ENCODE measurements at places on chromosomes 11 and 22.

DNA sequence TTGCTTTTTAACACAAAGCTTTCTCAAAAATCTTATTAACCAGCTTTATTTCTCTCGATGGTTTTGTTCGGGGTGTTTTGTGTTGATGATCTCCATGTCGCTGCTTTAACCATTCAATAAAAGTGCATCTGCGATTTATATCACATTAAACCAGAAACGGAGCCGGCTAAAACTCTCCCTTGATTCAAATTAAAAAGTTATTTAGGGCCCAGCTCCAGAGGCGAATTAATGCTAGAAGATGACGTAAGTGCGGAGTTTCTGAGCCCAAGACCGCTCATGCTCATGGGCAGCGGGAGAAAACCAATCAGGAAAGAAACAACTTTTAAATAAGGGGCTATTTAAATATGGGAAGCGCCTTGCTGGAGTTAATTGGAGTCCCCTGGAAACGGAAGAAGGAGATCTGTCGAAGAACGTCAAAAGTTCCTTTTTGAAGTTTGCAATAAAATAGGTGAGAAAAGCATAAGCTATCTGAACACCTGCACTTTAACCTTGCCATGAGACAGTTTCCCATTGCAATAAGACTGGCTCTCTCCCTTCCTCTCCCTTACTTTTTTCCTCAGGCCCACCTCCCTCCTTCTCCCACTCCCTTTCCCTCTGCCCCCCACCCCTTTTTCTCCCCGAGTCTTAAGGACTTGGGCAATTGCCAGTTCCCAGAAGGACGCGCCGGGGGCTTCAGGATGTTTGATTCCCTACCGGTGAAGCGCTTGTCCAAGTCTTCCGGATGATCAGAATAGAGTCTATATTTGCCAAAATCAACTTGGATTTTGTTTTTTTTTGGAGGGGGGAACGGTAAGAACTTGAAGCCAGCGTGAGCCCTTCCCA, 1.9 kb upstream of the DBX1 start:
- DNase-seq, result no peak

- DNase-seq, result no peak
Observed at GRCh38 chr22:27473533-27473932, 328.0 kb downstream of the MN1 start.

DNA sequence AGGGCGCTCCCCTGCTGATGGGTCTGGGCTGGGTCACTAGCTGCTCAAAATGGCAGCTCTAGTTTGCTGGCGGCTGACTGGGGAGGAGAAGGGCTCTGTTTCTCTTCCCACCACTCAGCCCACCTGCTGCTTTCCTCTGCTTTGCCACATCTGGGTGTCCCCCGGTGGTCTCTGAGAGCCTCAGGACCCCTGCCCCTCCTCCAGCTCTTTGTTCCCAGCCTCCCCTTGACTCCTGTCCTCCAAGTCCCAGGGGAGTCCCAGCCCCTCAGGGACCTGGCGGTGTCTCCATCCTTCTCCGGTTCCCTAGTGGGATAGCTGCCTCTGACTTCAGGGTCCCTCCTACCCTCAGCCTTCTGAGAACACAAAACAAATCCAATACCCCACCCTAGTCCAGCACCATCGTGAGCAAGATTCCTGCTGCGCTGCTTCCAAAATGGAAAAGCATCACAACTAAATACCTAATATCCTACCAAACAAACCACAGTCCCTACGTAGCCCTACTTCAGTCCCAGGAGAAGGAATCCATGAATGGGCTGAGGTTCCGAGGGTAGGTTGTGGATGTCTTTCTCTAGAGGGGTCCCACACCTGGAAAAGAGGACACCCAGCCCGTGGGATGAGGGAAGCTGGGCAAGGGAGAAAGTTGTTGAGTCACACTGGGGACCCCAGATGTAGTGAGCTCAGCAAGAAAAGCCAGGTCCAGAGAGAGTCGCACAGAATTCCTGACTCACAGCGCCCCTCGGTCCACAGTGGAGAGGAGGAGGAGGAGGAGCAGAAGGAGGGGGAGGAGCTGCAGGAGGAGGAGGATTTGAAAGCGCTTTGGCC, 45.0 kb upstream of the NNMT start:
- no peak for DNase-seq

DNA sequence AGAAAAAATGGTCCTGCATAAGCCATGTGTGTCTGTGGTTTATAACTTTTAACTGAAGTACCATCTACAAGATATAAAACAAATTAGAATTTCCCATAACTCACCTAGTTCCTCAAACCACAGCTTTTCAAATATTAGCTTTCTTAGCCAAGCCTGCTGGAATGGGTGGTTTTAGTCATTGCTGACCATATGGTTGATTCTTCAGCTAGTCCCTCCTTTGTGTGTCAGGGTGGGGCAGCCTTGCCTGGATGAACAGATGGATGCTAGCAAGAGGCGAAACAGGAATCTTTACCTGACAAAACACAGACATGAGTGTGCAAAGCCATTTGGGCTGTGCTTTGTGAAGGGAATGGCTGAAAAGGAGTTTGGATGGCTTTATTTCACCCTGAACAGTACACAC, 6.9 kb upstream of the B3GNT6 start:
- DNase-seq, result no peak

DNA sequence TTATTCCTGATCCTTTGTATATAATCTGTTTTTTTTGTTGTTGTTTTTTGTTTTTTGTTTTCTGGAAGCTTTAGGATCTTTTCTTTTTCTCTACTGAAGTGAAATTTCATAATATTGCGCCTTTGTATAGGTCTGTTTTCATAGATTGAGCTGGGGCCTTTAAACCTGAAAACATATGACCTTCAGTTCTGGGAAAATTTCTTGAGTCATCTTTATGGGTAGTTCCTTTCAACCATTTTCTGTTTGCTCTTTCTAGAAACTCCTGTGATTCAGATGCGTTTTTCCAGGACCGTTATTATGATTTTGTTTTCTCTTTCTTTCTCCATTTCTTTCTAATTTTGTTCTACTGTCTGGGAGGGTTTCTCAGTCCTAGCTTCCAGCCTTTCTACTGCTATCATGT, 43.7 kb downstream of the BSX start:
- DNase-seq, result no peak

DNA sequence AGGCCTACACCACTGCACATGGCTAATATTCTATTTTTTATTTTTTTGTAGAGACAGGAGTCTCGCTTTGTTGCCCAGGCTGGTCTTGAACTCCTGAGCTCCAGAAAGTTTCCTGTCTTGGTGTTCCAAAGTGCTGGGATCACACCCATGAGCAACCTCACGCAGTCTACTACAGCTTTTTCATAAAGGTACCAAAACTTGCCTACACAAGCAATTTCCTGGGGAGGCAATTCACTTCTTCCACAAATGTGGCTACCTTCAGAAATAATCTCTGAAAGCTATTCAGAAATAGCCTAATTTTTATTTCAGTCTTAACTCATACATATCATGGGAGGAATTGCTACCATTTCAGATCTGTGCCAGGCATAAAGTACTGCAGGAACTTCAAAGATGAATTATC, 11.4 kb downstream of the SLC35F2 start:
- DNase-seq, result no peak

DNA sequence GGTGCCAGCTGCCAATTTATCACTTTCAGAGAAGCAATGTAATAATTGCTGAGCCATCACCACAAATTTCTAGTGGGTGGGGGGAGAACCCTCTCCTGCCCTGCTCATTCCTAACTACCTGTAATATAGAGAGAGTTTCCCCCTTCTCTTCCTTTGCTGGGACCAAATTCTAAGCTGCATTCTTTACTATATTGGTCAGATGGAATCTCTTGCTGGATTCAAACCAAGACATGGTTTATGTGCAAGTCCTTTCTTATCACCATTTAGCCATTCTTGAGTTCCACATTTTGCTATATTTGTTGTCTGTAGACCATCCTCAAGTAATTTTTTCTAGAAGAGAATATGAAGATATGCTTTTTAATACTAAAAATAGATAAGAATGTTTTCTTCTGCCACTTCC, 452.1 kb downstream of the MN1 start:
- no peak for DNase-seq

DNA sequence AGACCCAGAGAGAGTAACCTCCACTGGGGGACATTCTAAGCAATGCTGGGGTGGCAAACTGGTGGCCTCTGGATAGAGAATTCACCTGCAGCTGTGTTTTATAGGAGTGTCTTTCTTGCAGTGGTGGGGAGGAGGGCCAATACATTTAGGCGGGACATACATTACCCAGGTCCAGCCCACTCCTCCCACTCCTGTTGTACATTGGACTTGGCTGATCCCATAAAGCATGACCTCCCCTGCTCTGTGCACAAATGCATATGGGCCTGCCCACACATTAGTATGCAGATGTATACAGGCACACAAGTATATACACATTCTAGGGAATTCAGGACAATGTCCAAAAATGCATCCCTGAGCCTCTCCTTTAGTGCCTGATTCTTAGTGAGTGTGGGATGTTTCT, 99.1 kb downstream of the RRAS2 start:
- DNase-seq, result no peak

DNA sequence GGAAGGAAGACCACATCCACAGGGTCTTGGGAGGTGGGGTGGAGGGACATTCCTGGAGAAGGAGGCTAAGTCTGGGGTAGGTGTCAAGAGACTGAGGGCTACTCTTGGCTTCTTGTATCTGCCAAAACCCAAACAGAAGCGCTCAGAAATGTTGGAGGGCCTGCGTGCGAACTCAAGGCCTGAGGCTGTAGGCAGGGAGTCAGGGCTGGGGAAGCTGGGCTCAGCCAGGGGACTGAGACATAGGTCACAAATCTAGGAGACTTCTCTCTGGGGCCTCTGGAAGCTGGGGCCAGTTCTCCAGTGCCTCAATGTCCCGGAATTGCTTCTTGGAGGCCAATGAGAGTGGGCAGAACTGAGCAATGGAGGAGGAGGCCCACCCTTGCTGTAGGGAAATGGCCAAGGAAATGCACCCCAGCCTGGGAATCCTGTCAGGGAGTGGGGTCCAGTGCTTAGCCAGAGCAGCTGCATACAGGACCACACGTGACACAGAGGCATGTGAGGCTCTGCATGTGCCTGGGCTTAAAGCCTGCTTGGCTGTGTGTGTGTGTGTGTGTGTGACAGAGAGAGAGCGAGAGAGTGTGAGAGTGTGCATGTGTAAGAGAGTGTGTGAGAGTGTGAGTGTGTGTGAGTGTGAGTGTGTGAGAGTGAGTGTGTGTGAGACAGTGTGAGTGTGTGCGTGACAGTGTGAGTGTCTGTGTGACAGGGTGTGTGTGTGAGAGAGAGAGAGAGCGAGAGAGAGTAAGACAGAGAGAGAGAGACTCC, 141.3 kb downstream of the ST3GAL4 start:
- no peak for DNase-seq

DNA sequence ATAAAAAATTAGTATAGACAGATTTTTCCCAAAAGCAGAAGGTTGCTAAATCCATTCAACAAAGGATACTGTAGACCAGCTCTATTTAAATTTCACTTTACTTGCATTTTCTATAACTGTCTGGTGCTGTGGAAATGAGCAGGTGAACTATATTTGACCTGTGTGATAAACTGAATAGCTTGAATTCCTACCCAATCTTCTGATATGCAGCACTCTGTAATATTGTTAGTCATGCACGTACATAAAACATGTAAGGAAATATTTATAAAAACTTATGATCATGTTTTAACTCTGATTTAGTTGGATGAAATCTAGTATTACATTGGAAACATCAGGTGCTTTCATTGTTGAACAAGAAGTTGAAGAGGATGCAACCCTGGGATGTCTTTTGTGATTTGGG, 213.6 kb downstream of the DBX1 start:
- DNase-seq, result no peak

- no peak for DNase-seq
Observed at GRCh38 chr11:44408141-44408540, 98.2 kb upstream of the ALX4 start.

- DNase-seq, result no peak
Observed at GRCh38 chr11:96024666-96025065, 100.8 kb upstream of the MTMR2 start.

DNA sequence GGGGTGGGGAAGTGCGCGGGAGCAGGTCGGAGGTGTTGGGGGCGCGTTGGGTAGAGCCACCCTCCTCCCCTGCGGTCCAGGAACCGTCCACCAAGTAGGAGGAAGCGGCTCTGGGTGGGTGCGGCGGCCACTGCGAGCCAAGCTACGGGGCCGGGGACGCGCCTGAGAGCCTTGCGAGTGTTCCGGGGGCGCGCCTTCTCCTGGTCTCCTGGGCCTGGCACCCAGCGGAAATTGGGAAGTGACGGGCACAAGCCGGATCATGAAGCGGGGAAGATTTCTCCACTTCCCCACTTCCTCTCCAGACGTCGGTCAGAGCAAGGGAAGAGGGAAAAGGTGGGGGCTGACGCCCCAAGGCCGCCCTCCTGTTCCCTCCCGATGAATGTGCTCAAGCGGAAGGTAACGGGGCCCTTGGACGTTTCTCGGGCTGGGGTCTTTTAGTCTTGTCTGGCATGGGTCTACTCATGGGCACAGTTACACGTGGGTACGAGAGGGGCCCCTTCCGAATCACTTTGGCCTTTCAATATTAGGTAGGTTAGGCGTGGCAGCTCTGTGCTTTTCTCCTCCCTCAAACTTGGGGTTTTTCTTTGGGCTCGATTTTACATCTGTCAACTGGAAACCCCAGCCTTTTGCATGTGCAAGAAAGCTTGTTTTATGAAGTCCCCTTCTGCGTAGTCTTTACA, 865 bp downstream of the RBM14 start:
- no peak for DNase-seq

DNA sequence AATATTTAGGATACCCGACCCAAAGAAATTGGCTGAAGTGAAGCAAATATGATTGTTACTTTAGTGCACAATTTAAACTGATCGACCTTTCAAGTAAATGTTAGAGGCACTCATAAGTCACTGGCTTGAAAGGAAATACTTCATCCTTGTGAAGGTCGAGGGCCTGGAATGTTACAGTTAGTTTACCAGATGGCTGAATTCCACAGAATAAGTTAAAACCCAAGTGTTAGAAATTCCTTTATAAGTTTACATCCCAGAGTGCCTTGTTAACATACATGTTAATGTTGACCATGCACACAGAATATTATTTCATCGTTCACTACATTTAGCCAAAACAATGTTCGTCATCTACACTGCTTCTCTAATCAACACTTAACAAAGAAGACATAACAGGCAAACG, 235.5 kb upstream of the ANO3 start:
- no peak for DNase-seq

DNA sequence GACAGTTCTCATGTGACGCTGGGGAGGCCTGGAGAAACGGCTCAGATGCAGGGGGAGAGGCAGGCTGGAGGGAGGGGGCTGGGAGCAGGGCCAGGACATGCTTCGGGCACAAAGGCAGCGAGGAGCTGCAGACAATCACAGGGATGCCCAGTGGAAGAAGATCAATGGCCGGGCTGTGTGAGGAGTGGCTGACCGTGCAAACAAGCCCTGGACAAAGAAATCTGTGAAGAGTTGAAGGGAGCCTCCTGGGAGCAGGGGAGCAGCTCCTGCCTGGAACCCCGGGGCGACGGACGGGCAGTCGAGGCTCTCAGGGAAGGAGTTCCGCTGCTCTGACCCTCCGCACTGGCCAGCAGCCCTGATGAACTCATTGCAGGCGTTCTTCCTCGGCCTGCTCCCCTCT, 126.7 kb upstream of the B3GAT1 start:
- no peak for DNase-seq

GRCh38 chr11:425301-425700, 10.5 kb upstream of the SIGIRR start:
- DNase-seq, result no peak

DNA sequence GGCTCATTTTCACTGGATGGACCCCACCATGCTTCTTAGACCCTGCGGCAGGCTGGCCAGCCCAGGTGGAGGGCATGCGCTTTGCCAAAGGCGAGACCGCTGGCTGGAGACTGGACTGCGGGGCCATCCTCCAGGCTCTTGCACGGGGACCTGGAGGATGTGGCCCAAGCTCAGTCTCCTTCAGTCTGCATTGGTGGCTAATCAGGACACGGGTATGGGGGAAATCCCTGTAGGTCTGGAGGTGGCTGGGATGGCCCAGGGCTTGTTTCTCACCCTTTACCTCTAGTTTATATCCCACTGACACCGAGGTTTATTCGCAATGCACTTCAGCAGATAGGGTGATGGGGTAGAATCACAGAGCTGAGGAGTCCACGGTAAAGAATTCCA, 45.0 kb downstream of the BCR start:
- no peak for DNase-seq
